ENCODE measurements at places on chromosomes 2 and 18.
A peak's percentile ranks its signal among the peaks of the same experiment; 100 is the strongest.

DNA sequence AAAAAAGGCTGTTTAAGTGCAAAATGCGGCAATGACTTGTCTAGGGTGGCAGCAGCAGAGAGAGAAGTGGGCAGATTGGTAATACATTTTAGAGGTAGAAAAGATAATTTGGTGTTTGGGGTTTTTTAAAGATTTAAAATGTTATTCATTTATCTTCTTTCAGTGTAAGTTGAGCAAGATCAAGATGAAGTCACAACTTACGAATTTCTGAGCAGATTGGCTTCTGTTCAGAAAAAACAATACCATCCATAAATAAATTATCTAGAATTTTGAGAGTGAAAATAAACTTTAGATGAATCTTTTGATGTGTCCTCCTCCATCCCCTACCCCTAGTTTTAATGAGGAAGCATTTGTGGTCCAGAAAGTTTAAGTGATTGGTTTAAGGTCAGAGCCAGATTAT, 47.9 kb upstream of the FAM171B start:
- no peak for DNase-seq

- no peak for DNase-seq
Observed at GRCh38 chr18:38450876-38451275, 885.3 kb upstream of the CELF4 start.

- no peak for DNase-seq
Observed at GRCh38 chr2:212345966-212346365, 192.6 kb downstream of the ERBB4 start.

- peak; percentile 20 for DNase-seq
Observed at GRCh38 chr2:197168705-197169104, 141.9 kb downstream of the ANKRD44 start.

GRCh38 chr2:157283468-157283867, 26.0 kb downstream of the GALNT5 start:
- DNase-seq, result no peak

GRCh38 chr18:5302606-5303005, 7.1 kb upstream of the ZBTB14 start:
- DNase-seq, result no peak

- DNase-seq, result no peak
Observed at GRCh38 chr2:86675104-86675503, 45.0 kb upstream of the RMND5A start.

DNA sequence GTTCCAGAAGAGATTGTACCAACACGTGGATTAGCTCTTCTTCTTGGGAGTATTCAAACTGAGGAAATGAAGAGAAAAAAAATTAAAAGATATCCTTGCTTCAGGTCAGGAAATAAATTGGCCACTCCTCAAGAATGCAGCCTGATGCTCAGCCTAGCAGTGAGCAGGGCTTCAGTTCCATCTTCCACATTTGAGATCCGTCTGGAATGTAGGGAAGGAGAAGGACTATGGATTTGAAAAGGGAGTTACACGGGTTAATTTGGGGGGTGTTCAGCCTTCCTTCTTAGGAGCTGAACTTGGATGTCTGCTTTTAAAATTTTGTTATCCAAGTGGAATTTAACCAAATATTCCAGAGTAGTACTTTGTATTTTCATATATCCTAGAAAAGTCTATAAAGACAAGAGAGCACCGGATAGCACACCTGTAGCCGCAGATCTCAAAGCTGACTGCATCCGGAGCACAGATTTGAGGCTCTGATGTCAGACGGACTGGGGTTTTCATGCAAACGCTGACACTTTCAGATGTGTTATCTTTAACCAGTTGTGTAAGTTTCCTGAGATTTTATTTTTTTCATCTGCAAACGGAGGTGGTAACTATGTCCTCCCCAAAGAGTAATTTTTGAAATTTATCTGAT, 99.3 kb downstream of the COPS8 start:
- no peak for DNase-seq

- peak; percentile 68 for DNase-seq
Observed at GRCh38 chr2:105775809-105776559, 31.3 kb downstream of the NCK2 start.

DNA sequence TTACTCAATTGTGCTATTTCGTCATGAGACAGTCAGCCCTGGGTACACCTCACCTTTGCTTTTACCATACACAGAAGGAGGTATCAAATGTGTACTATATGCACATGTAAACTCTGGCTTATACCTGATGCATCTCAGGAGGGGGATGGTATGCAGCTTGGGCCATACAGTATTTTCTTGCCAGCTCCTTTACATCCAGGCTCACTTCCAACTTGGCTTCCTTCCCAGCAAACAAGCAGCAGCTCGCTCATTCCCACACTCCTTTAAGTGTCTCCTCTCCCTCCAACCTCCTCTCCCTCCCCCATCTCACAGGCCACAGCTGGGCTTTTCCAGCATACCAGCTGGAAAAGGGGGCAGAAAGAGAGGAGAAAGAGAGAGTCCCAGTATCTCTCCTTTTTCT, 9.6 kb downstream of the MARCHF4 start:
- DNase-seq, result no peak

DNA sequence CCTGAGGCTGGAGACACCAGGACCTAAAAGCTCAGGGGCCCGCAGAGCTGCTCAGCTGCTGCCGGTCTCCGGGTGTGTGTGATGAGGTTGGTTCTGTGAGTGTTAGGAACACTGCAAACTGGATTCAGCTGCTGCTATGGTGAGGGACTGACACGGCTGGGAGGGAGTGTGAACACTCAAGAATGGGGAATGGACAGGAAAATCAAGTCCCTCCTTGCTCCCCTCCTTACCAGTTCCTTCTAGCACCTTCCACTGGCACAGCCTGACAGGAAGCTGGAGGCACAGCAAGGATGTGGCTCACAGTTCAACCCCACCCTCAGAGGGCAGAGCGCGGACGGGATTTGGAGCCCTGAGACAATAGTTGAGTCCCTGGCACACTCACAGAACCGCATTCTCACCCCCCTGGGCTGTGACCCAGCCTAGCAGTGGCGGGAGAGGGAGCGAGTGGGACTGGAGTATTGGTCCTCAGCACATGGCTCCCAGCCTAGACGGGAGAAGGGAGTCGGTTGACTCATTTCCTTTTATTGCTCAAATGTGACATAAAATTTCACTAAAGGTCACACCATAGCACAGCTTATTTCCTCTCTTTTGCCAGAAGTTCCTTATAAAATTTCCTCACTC, 42.5 kb downstream of the LRRC30 start:
- DNase-seq, result no peak

GRCh38 chr2:86194751-86195054, 559 bp downstream of the IMMT start:
- DNase-seq, result no peak

- no peak for DNase-seq
Observed at GRCh38 chr18:61448316-61448715, 115.1 kb downstream of the CDH20 start.

GRCh38 chr18:62118328-62118727, 68.5 kb downstream of the PIGN start:
- DNase-seq, result no peak

GRCh38 chr2:159119652-159120257, 151.3 kb downstream of the TANC1 start:
- no peak for DNase-seq

DNA sequence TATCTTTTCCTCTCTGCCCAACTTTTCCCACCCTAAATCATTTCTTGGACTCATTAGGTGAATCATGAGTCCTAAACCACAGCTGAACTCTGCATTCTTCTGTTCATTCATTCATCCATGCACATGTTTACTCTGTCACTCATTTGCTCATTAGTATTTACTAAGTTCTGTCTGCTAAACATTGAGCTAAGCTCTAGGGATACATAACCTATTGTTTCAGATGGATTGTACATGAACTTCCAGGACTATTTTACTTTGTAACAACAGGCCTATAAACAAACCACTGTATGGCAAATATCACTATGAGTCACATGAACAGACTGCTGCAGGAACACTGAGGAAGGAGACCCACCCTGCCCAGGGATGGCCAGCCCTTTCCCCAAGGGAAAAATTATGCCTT, 14.6 kb upstream of the DYNC2LI1 start:
- DNase-seq, result no peak

- no peak for DNase-seq
Observed at GRCh38 chr2:160352500-160352899, 141.1 kb downstream of the RBMS1 start.

- DNase-seq, result no peak
Observed at GRCh38 chr2:232970051-232970450, 43.0 kb downstream of the NGEF start.

DNA sequence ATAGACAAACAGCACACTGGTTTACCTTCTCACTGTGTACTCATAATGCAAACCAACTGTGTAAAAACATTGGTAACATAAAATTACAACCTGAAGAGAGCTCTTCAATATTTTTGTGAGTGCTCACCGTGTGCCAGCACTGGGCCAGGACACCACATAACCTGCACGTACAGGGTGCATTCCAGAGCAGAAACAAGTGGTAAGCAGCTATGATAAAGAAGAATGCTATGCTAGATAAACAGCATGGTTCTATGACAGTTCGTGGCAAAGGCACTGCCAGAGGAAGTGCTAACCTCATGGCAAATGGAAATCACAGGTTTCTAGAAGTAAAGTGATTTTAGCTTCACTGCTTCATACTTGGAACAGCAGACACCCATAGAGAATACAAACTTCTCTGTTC, 343.5 kb downstream of the MTX2 start:
- DNase-seq, result no peak

DNA sequence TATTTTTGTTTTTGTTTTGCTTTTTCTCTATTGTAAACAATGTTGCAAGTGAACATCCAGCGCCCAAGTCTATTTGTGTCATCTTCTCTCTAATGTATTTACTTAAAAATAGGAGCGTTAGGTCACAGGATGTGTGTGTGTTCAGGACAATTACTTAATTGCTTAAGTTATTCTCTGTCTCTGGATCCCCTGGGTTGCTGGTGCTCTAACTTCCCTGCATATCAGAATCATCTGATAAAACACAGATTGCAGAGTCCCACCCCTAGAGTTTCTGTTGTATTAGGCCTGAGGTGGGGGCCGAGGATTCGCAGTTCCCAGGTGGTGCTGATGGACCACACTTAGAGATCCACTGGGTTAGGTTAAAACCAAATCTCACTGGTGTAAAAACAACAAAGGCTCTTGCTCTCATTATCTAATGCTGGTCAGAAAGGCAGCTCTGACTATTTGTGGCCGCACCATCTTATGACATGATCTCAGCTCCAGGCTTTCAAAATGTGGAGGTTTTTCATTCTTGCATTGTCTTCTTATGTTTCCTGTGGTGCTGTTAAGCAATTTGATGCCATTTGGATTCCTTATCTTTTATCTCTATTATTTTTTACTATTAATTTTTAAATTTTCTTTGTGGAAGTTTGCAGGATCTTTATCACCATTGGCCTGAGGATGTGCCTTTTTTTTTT, 87.7 kb downstream of the CLIP4 start:
- DNase-seq, result no peak

DNA sequence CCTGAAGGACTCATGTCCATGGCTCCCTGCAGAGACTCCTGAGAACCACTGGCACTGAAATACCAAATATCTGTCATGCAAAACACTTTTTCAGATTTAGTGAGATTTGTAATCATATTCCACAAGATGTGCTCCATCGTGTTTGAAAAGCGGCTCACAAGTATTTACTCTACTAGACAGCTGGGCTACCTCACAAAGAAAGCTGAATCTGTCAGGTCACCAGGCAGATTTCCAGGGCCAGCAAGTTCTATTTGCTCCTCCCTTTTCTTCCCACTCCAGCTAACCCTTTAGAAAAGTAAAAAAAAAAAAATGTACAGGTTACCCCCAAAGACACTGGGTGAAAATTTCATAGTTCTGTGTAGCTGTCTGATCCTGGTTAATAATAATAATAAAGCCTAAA, 22.9 kb downstream of the WIPF1 start:
- no peak for DNase-seq

- DNase-seq, result no peak
Observed at GRCh38 chr2:111903516-111903915, 5.1 kb downstream of the MERTK start.

DNA sequence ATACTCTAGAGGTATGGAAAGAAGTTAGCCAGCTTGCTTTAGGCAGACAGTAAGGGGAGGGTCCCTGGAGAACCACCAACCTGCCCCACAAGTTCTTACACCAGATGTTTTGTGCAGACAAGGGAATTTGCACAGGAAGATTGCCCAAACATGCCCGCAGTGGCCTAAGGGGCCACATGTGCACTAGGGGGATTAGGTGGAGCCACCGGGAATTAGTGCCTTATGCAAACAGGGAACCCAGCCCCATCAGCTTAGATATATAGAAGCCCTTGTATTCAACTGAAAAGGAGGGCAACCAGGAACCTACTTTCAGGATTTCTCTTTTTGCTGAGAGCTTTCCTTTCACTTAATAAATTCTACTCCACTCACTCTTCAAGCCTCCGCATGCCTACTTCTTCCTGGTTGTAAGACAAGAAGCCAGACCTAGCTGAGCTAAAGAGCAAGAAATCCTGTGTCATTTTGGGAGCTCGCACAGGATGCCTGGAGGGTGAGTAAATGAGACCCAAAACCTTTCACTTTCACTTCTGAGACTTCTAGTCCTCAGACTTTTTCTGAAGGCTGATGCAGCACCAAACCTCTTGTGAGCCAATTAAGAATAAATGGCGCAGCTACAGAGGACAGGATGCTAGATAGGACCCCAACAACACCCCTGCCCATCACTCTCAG, 146.3 kb downstream of the GCA start:
- no peak for DNase-seq

DNA sequence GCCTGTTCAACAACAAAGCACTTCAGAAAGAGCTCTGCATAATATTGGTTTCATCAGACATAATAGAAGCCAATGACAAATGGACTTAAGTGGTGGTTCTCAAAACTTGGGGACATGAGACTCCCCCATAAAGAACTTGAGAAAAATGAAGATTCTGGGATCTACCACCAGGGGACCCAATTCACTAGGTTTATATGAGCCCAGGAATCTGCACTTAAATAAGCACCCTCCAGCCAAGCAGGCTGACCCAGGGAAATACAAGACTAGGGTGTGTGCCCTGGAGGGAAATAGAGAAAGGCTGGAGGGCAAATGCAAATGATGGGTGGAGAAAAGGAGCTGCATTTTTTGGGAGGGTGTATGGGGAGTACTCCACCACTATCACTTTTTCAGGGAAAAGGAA, 52.5 kb downstream of the SATB2 start:
- no peak for DNase-seq

GRCh38 chr2:84273406-84273805, 185.7 kb downstream of the SUCLG1 start:
- DNase-seq, result no peak

- no peak for DNase-seq
Observed at GRCh38 chr2:163259489-163259888, 420.9 kb upstream of the KCNH7 start.

- no peak for DNase-seq
Observed at GRCh38 chr2:79370976-79371538, 141.8 kb upstream of the CTNNA2 start.
